ENCODE measurements at places on chromosomes 1 and 21. TPM values are rescaled to one million over a fixed set of nuclear protein-coding genes. Genes with fewer than 3 reads are reported as not detected.

Gene SOX13
- 20.7 TPM for total RNA-seq

Gene RGL1
- total RNA-seq = 0.79 TPM

Gene KRTAP10-10
- not detected for total RNA-seq

Gene STUM
- total RNA-seq = not detected

Gene ADAMTS5
- not detected for total RNA-seq

Gene LCE2C
- total RNA-seq = not detected

Gene AQP10
- total RNA-seq = not detected
